ENCODE measurements at places on chromosomes 5 and 9.

- no peak for DNase-seq
Measured at GRCh38 chr9:95060234-95060633, 257.3 kb downstream of the FANCC start.

GRCh38 chr5:62265648-62266112 is 40.3 kb upstream of the KIF2A start:
- no peak for DNase-seq

- peak; percentile 12 for DNase-seq
Measured at GRCh38 chr5:62340392-62340791, 34.4 kb downstream of the KIF2A start.

- DNase-seq = no peak
Measured at GRCh38 chr5:110630350-110630749, 96.1 kb downstream of the TMEM232 start.

- no peak for DNase-seq
Measured at GRCh38 chr9:112809906-112810305, 59.3 kb downstream of the SNX30 start.

GRCh38 chr5:10726913-10727517 is 34.0 kb downstream of the DAP start:
- DNase-seq = no peak

DNA sequence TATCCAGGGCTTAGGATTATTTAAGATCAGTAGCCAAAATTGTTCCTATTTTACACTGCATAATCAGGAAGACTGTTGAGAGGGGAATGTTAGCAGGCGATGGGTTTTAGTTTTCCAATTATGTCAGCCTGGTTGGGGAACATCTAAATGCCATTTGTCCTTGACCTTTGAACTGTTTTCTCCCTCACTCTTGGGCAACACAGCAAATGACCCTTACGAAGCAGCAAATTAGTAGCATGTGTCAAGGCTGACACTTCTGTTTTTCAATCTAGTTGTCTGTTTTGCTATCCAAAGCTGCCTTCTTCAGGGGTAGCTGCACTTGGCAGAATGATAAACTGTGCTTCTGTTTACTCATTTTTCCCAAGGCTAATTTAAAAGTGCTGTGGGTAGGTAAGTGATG is 78.0 kb upstream of the AGXT2 start:
- DNase-seq = no peak

GRCh38 chr5:71943874-71944273 is 163.4 kb upstream of the MAP1B start:
- DNase-seq = no peak

GRCh38 chr9:86516564-86516963 is 162.4 kb upstream of the TUT7 start:
- DNase-seq = no peak

GRCh38 chr9:136372561-136373299 is 739 bp downstream of the CARD9 start:
- DNase-seq = peak; percentile 70

DNA sequence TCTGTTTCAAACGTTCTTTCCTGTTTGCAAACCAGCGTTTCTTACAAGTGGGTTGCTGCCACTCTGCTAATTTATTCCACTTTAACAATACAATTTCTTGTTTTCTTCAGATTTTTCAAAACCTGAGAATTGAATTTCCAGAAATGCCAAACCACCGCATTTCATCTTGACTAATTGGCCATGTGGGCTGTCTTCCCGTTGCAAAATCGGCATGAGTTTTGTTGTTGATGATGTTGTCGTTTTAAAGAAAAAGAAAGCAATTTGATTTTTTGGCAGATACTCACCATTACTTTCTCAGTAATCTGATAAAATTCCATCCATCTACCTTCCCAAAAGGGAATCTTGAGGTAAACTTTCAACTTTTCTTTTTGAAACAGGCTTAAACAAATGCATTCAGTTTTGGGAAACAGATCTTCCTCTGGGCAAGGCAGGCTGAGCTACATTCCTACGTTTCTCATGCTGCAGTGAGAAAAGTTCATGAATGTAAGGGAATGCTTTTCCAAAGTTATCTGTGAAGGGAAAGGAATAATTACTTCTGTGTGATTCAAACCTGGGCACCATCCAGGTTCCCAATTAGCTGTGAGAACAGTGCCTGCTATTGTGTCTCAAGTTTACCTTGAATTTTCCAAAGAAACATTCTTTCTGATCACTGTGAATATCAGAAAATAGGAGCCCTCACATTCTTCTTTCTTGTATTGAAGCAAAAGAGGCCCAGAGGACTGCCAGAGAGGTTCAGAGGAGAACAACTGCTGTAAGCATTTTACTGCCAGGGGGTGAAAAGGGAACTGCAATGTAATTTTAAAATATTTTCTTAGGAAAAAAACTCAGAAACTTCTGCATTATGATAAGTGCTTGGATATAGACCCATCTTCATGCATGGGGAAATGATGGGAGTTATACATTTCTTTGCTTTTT is 100.7 kb upstream of the TUT7 start:
- peak; percentile 25 for DNase-seq

DNA sequence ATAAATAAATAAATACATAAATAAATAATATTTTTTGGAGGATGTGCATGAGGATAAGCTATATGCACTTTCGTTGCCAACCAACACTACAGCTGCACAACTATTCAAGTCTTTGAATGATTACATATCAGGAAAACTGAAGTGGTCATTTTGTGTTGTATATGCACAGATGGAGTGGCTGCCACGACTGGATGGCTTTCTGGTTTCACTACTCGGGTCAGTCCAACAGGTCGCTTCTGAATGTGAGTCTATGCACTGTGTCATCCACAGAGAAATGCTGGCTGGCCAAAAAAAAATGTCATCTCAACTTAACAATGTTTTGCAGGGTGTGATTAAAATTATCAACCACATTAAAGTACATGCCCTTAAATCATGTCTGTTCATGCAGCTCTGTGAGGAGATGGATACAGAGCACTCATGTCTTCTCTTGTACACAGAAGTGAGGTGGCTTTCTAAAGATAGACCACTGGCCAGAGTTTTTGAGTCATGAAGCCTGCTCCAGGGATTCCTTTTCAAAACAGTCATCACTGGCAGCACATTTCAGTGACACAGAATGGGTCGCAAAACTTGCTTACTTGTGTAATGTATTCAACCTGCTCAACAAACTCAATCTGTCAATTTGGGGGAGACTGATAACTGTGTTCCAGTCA is 589.8 kb upstream of the CYLC2 start:
- DNase-seq = no peak

- no peak for DNase-seq
Measured at GRCh38 chr9:133127340-133127981, 6.4 kb upstream of the RALGDS start.

- no peak for DNase-seq
Measured at GRCh38 chr5:96329886-96330529, 103.0 kb downstream of the PCSK1 start.

- peak; percentile 1 for DNase-seq
Measured at GRCh38 chr9:102456562-102456961, 538.6 kb upstream of the CYLC2 start.

DNA sequence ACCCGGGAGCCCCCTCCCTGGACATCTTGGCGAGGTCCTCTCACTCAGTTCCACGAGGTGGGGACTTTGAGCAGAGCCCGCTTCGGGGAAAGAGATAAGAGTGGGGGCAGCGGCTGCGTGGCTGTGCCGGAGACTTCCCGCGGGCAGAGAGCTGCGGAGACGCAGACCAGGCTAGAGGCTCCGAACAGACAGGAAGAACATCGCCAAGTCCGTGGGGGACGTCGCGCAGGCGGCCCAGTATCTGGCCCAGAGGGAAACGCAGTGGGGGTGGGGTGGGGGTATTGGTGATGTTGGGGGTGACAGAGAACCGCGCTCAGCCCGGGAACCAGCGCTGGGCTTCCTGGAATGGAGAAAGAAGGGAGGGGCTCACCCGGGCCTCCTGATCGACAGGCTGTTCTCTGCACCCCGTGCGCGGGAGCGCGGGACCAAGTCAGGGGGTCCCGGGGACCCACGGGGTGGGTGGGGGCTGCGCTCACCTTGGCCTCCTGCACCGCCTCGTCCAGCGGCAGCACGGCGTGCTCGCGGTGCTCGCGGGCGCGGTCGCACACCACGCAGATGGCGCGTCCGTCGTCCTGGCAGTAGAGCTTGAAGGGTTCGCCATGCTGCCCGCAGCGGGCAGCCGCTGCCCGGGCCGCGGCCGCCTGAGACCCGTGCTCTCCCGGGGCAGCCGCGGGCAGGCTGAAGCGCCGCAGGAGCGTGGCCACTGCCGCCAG is 727 bp downstream of the TRIM7 start:
- DNase-seq = no peak

DNA sequence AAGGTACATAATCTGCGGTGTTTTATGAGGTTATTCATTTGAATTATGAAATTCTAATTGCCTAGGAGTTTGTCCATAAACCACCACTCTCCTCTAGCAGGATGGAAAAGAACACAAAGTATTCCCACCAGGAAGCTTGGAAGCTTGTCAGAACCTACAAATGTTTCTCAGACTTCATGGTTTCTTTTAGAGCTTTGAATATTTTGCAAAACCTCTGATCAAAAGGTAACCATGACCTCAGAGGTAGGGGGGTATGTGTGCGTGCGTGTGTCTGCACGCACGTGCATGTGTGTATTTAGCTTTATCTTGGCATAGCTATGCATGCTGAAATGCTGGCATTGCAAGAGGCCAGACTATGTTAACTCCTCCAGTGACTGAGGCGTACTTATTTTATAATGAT is 847.0 kb downstream of the TLE1 start:
- DNase-seq = peak; percentile 10

GRCh38 chr9:86287013-86287412 is 4.7 kb upstream of the ISCA1 start:
- peak; percentile 68 for DNase-seq

DNA sequence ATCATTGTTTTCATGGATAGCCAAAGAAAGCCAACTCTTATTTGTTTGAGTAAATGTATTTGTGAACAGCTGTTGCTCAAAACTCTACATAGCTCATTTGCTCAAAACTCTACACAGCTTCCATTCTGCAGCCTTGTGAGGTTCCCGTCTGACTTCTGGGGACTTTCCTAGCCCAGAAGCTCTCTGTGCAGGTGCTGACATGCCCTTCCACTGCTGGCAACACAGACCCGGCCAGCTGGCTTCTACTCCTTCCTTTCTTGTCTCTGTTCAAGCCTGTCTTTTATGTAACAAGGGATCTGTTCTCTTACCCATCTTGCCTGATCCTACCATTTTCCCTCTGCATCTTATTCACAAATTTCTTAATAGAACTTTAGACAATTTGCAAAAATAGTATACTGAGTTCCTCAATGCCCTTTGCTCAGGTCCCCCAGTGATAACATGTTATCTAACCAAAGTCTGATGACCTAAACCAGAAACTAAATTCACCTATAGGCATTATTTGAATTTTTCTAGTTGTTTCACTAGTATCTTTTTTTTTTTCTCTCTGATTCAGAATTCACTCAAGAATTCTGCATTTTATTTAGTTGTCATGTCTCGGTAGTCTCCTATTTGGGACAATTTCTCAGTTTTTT is 556.5 kb upstream of the SEMA6A start:
- no peak for DNase-seq

All from fibroblast of skin of abdomen (primary cell).